Stimulated activated effector memory CD8-positive, alpha-beta T cell treated with anti-CD3 and anti-CD28 coated beads, Interleukin-12 subunit alpha, Interleukin-12 subunit beta, amount 100 ng/mL, for 72 hours (primary cell): ENCODE measurements at places on chromosomes 13 and 19.

GRCh38 chr13:113365971-113366588, 2.1 kb upstream of the GRTP1 start:
- DNase-seq: no peak

DNA sequence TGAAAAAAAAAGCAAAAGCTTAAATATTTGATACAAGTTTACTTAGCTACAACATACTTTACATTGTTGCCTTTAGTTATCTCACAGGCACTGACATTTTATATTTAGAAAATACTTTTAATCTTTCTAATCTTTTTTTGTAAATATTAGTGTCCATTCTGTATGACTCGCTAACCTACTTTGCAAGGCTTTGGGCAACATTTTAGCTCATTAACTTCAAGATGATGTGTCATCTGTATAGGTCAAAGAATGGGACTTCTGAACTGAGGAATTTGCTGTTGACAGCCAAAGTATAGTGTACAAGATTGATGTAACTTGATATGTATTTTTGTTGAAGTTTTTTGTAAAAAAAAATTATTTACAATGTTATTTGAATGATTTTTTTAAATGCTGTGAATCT, 2.7 kb upstream of the C1QTNF9 start:
- DNase-seq: no peak

GRCh38 chr19:873084-873483, 13.6 kb downstream of the CFD start:
- no peak for DNase-seq

DNA sequence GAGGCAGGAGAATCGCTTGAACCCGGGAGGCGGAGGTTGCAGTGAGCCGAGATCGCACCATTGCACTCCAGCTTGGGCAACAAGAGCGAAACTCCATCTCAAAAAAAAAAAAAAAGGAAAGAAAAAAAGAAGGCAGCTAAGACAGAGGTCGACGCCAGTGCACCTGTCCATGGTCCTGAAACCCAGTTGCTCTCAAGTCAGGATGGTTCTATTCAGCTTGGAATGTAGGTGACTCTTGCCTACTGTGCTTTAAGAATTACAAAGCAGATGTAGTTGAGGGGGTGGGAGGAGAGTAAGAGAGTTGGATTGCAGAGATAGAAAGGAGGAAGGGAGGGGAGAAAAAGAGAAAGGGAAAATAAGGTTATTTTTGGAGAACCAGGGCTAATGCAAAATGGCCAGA, 18.7 kb downstream of the CACNG7 start:
- no peak for DNase-seq

- DNase-seq: no peak
These were observed 15.2 kb upstream of the GJA3 start for GRCh38 chr13:20175907-20176652.

GRCh38 chr19:43648633-43649032, 9.0 kb upstream of the CADM4 start:
- DNase-seq: no peak

- no peak for DNase-seq
These were observed 51.3 kb downstream of the RYR1 start for GRCh38 chr19:38484747-38485146.

DNA sequence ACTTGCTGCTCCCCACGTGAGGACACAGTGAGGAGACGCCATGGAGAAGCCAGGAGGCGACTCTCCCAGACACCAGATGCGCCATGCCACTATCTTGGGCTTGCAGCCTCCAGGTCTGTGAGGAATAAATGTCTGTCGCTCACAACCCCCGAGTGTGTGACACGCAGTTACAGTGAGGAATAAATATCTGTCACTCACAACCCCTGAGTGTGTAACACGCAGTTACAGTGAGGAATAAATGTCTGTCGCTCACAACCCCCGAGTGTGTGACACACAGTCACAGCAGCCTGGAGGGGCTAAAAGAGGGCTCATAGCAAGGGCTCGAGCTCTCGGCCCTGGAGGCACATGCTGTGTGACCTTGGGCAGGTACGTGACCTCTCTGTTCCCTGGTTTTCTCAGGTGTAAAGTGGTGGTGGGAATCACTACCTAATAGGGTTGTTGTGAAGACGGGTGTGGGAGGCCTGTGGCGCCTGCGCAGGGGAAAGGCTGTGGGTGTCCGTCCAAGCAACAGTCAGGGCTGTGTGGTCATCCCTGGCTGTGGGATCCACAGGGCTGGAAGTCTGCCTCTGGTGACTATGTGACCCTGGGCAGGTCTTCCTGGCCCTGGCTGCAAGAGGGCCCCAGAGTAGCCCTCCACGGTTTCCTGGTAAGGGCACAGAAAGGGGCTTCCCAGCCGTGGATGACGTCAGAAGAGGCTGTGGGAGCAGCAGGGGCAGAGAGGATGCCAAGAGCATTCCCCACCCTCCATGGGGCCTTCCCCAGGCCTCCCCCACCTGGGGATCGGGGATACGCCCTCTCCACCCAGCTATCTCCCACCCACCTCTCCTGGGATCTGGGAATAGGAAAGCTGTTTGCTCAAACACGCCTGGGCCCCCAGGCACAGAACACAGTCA, 77.7 kb downstream of the C1QTNF9 start:
- no peak for DNase-seq

- DNase-seq: no peak
These were observed 2.7 kb upstream of the GATAD2A start for GRCh38 chr19:19402656-19403372.

- no peak for DNase-seq
These were observed 424.7 kb downstream of the IRS2 start for GRCh38 chr13:109361562-109362289.

DNA sequence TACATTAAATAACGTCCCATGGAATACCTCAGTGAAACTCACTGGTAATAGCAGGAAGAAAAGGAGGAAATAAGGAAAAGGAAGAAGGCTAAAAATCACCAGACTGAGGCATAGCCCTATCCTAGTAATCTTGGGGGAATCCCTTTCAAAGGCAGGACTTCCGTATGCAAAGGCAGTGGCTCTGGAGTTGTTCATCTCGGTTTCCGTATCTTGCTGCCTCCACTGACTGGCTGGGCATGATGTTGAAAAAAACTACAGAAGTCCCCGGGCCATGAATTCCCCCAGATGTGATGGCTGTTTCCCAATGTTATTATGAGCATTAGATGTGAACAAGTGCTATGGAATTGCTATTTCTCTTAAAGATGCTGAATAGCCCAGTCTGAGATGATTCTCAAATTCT, 5.5 kb downstream of the FPR2 start:
- DNase-seq: no peak

DNA sequence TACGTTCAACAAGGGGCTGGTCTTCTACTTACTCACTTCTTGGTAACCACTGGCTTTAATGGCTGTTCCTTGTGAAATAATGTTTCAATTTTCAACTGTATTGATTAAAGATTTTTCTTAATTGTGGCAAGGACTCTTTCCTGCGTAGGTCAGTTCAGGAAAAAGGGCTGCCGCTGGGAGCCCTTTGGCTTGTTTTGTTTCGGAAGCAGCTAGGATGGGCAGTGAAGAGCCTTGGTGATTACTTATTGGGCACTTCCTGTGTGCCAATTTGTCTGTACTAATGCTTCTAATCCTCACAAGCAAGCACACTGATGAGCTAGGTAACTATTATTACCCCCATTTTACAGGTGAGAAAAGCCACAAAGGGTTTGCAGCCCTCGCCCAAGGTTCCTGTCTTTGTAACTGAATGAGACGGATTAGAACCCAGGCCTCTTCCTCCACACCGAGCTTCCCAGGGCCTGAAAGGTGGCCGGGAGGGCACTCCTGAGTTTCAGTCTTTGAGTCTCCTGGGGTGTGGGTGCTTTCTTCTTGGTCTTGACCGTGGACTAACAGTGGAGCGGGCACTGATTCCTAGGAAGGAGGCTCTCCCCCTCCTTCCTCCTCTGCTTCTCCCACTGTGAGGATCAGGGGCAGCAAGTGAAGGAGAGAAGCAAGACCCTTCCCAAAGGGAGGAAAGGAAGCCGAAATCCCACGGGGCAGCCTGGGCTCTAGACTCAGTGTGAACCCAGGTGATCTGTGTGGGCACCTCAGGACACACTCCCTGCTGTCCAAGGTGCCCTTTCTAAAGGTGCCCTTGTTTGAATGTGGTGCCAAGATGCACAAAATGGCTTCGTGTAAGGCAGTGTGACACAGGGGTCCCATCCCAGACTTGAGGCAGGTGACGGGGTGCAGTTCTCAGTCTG, 3.7 kb downstream of the COL4A2 start:
- DNase-seq: no peak

DNA sequence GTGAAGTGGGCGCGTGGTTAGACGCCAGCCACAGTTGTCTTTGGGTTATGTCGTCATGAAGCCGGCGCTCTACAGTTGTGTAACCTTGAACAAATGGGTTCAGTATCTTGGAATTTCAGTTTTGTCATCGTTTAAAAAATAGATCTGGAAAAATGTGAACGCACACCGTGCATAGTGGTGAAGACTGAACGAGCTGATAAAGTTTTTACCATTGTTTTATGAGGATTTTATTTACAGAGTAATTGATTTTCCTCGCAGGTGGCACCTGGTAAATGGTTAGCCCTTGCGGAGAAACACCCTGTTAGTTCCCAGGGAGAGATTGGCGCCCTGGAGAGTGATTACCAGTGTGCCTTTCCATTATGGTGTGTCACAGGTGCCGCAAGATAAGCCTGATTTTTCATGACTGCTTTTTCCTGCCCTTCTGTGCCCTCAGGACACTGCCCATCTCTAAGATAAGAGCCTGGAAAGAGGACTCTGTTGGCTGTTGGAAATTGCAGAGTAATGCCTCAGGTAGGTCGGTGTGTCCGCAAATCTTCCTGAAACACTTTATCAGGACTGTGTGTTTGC, 577 bp downstream of the ZNF181 start:
- no peak for DNase-seq

- DNase-seq: no peak
These were observed 172.0 kb downstream of the TSHZ3 start for GRCh38 chr19:31177246-31177645.

GRCh38 chr13:76820759-76821158, 65.4 kb downstream of the KCTD12 start:
- no peak for DNase-seq

GRCh38 chr13:98335721-98336120, 158.7 kb upstream of the RNF113B start:
- no peak for DNase-seq

- DNase-seq: no peak
These were observed 305.8 kb downstream of the MTUS2 start for GRCh38 chr13:29125934-29126424.
